ENCODE measurements at places on chromosomes 6 and 20.

- no peak for DNase-seq
Measured at GRCh38 chr6:53241938-53242337, 93.3 kb upstream of the GCM1 start.

GRCh38 chr6:53862662-53863462 lies 68.1 kb downstream of the LRRC1 start:
- DNase-seq, result peak; percentile 56

- DNase-seq, result no peak
Measured at GRCh38 chr6:75305573-75305972, 21.0 kb upstream of the TMEM30A start.

DNA sequence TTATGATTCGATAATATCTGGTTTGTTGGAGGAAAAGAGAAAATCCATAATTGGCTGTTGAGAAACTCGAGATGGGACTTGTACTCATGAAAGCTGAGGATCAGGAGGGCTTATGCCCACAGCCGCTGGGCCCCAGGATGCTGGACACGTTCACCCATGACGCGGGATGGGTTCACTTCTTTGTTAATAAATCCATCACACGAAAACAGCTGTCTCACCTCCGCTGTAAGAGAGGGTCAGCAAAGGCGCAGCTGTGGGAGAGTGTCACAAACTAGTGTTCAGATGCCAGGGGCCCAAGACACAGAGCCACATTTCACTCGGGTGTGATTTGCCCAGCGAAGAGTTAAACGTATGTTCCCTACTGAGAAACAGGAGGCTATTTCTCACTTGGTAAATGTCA lies 315.1 kb downstream of the THBS2 start:
- DNase-seq, result no peak

DNA sequence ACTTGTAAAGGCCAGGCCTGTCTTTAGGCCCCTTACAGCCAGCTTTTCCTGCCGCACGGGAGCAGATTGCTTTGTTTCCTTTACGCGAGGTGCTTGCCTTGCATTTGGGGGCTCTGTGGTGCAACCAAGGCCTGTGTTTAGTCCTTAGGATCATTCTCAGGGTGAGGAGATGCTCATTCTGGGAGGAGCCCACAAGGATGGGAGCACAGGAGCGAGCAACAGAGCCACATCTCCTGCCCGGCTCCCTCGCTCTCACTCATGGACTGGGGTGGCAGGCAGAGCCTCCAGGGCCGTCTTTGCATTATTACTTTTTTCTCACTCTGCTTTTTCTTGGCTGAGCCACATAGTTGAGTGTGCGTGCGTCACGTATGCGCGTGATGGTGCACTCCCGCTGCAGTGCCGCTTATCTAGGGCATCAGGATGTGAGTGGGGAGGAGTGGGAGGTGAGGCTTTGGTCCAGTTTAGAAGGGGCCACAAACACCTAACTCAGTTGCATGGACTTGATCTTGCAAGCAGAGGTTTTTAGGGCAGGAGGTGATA lies 19.1 kb downstream of the DYNLRB1 start:
- no peak for DNase-seq
